Activated T-cell treated with anti-CD3 and anti-CD28 coated beads for 4 hours (primary cell): ENCODE measurements at places on chromosomes 2 and 18.

DNA sequence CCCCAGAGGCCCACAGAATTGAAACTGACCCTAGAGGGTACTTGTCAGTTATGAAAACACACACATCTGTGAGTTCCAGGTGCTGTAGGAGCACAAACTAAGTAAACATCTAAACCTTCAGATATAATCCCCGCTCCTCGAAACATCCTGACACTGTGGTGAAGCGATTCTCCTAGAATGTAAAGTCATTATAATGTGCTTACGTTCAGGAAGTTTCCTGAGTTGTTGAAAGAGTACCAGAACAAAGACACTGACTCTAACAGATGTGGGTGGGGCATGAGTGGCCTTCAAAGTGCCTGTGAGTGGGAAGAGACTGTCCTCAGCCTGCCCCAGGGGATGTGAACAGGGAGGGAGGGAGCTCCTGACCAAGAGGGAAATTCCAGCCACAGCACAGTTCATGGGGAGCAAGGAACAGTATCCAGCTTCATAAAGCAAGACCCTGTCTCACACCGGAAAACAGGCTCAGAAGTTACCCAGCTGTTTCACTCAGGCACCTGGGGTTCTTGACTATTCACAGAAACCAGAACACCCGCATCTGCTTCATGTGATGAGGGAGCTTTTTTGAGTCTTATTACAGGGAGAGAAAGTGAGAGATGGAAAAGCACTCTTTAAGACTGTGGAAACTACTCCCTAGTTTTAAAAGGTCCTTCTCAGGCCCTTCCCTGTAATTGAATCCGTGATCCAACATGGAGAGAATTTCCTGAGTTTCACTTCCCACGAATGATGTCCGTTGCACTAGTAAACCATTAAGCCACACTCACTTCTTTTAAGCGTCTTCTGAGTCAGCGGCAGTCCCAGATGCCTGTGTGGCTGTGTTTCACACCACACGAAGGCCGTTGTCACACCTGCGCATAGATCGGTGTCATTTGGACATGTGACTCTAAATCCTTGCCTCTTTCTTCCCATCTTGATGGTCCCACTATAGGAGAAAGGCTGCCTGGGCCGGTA lies 88.6 kb upstream of the EML6 start:
- no peak for DNase-seq

GRCh38 chr2:9652898-9653479 lies 22.2 kb upstream of the YWHAQ start:
- no peak for DNase-seq

DNA sequence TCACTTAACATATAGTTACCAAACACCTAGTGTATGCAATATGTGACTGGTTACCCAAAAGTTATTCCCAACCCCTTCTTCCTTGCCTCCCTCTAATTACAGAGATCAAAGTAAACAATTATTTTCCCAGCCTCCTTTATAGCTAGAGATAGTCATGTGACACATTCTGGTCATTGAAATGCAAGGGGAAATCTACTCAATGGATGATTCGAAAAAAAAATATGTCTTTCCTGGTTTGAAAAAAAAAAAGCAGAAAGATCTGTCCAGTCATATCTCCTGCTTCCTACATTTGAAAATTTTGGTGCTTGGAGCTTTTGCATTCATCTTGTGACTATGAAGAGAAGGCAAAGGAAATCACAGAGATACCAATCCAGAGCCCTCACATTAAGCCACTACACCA lies 27.6 kb upstream of the UGP2 start:
- DNase-seq: no peak

- DNase-seq: no peak
These were observed 634.1 kb downstream of the TDRD15 start for GRCh38 chr2:21757805-21758430.

- DNase-seq: no peak
These were observed 396.9 kb upstream of the LRATD1 start for GRCh38 chr2:14235667-14236066.
